Stimulated activated CD8-positive, alpha-beta memory T cell treated with anti-CD3 and anti-CD28 coated beads, Interleukin-7, amount 100 ng/mL, for 1 hour (primary cell): ENCODE measurements at places on chromosomes 2 and 18.

GRCh38 chr18:69586537-69586936, 185.8 kb downstream of the DOK6 start:
- no peak for DNase-seq

GRCh38 chr2:7191932-7192331, 274.7 kb downstream of the RNF144A start:
- no peak for DNase-seq

DNA sequence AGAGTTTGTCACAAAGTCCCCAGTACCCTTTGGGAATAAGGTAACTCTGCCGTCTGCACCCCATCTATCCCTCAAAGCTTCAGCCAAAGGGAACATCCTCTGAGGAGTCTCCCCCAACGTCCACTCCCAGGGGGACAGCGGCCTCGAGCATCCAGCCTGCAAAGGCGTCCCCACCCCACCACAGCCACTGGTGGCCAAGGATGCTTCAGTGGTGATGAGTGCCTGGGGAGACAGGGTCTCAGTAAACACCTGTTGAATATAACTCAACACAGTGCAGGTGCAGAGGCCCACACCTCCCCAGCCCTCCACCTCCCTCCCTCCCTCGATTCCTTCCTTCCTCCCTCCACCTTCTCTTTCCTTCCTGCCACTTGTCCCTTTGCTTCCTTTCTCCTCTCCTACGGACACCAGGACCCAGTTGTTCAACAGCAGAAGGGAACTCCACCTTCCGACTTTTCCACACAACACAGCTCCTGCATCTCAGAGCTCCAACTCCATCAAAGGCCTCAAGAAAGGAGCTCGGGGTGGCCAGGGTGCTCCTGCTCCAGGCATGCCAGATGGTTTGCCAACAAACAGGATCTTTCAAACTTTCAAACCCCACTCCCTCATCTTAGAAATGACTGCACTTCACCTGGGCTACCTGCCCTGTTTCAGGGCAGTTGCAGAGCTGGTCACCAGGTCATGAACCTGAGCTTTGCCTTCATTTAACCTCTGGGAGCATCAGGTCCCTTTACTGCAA, 87.8 kb upstream of the SNTG2 start:
- DNase-seq: no peak

- DNase-seq: no peak
Measured at GRCh38 chr18:68172842-68173549, 541.9 kb downstream of the TMX3 start.

DNA sequence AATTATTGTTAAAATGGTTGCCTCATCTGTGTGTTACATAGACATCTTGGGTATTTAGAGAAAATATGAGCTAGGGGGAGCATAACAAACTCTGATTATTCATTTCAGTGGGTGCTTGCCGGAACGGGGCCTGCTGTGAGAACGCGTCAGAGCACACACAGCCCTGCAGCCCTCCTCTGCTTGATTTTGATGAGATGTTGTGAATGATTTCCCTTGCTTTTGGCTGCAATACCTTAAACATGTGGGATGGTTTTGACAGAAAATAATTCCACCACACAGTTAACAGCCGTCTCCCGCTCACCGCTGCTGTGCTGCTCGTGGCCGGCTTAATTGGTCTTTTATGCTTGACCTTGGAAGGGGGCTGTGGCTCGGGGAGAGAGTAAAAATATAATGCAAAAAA, 49.9 kb upstream of the TXNDC2 start:
- DNase-seq: no peak

DNA sequence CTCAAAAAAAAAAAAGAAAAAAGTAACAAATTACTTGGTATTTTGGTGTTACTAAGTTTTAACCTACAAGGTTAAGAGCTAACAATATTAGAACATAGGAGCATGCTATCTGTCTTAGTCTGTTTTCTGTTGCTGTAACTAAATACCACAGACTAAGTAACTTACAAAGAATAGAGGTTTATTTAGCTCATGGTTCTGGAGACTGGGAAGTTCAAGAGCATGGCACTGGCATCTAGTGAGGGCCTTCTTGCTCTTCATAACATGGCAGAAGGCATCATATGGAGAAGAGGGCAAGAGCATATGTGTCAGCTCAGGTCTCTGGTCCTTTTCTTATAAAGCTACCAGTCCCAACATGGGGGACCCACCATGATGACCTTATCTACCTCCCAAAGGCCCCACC, 36.5 kb downstream of the SMARCAL1 start:
- no peak for DNase-seq

- no peak for DNase-seq
Measured at GRCh38 chr18:70400476-70400875, 111.6 kb downstream of the SOCS6 start.

- DNase-seq: no peak
Measured at GRCh38 chr2:29015701-29016470, 34.8 kb downstream of the TOGARAM2 start.

- no peak for DNase-seq
Measured at GRCh38 chr2:88866756-88867155, 175.3 kb downstream of the RPIA start.

DNA sequence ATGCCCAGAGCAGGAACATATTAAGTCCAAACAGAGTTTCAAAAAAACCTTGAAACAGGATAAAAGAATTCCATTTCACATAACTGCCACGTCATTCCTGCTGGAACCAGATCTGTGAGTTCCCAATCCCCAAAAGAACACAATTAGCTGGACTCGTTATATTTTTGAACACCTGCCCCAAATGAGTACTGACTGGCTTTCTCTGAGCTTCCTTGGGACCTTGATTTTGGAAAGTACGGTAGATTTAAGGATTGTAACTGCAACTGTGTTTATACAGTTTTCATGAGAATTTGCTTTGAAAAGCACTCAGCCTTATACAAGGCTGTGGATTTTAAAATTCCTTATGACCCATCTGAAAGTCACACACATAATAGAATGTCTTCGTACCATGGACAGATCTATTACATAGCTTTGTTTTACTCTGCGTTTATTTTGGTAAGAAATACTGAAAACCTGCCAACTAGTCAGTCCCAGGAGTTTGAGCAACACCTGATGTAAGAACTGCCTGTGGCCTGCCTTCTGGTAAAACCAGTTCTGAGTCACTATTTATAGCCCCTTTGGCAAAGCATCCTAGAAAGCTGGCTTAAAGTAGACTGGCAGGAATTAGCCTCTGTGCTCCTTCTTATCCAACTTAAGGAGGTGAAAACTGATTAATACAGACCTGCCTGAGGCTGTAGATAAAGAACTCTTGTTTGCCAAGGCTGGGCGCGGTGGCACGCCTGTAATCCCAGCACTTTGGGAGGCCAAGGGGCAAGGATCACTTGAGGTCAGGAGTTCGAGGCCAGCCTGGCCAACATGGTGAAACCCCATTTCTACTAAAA, 48.1 kb downstream of the MERTK start:
- no peak for DNase-seq

GRCh38 chr18:35484034-35484433, 13.7 kb downstream of the INO80C start:
- DNase-seq: no peak

- no peak for DNase-seq
Measured at GRCh38 chr2:98882971-98883779, 52.9 kb downstream of the CRACDL start.

DNA sequence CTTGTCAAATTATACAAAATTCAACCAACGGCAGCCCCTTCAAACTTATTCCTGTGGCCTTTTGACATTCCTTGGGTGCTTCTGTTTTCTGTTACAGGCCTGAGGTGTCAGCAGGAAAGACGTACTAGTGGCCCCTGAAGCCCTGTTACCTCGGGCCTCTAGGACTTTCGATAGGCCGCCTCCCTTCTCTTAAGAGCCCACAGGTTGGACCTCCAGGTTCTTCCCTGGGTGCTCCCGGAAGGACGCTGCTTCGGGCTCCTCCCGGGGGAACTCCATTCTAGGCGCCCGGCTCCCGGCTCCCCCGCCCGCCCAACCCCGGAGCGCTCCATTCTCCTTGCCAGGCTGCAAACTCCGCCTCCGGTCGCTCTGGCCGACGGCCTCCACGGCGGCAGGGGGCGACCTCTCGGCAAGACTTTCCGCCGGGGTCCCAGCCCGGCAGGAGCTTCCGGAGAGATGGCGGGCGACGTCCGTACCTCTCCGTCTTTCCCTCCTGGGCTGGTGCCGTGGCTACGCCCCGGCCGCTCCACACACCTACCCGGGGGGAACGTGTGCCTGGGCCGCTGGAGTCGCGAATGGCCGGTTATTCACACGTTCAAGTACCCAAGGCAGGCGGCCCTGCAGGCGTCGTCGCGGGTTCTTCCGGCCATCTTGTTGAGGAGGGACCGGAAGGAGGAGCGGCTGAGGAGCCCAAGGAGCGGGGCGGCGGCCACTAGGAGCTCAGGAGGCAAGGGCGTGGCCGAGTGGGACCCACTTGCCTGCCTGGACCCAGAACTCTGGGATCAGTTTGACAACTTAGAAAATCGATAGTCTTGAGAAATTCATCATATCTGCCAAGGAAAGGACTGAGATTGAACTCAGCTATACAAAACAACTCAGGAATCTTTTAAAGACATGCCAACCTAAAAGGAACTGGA, 27.5 kb downstream of the BOLA3 start:
- peak; percentile 69 for DNase-seq

GRCh38 chr2:31197166-31197565, 20.1 kb downstream of the CAPN14 start:
- no peak for DNase-seq

DNA sequence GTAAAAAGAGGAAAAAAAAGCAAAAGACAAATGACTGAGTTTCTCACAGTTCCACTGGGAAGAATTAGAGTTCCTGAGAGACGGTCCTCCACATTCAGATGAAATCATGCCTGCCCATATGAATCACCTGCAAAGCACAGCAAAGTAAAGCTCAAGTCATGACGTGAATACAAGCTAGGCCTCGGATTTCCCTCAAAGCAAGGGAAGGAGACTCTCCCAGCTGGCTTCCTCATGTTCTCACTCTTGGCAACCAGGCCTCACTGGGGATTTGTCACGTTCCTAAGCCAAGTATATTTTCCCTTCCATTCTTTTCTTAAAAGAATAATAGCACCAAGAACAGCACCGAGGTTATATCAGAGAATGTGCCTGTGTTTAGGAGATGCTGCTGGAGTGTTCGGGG, 47.0 kb downstream of the CYP27C1 start:
- DNase-seq: no peak

DNA sequence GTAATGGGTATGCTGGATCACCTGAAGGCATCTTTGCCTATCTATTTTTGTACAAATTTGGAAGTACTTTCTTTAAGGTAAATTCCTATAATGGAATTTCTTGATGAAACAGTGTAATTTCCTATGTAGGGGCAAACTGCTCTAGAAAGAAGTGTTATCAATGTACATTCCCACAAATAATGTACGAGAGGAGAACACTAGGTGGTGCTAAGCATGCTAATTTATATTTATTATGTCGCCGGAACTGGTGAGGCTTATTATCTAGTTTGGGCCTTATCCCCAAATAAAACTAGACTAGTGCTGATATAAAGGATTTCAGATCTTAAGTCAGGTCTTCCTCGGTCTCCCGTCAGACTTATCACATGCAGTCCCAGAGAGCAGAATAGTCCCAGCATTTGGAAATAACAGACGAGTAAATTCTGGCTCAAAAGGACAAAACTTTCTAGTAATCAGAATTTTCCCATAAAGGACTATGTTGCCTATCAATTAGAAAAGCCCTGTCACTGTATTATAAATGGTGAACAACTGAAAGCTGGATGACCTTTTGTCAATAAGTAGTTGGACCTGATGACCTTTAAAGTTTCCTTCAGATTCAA, 86.9 kb upstream of the RBBP8 start:
- no peak for DNase-seq

- no peak for DNase-seq
Measured at GRCh38 chr2:72940786-72941185, 23.5 kb downstream of the EMX1 start.

GRCh38 chr2:74259191-74259590, 60.8 kb downstream of the MTHFD2 start:
- no peak for DNase-seq

GRCh38 chr18:13703899-13704298, 22.5 kb downstream of the FAM210A start:
- no peak for DNase-seq

DNA sequence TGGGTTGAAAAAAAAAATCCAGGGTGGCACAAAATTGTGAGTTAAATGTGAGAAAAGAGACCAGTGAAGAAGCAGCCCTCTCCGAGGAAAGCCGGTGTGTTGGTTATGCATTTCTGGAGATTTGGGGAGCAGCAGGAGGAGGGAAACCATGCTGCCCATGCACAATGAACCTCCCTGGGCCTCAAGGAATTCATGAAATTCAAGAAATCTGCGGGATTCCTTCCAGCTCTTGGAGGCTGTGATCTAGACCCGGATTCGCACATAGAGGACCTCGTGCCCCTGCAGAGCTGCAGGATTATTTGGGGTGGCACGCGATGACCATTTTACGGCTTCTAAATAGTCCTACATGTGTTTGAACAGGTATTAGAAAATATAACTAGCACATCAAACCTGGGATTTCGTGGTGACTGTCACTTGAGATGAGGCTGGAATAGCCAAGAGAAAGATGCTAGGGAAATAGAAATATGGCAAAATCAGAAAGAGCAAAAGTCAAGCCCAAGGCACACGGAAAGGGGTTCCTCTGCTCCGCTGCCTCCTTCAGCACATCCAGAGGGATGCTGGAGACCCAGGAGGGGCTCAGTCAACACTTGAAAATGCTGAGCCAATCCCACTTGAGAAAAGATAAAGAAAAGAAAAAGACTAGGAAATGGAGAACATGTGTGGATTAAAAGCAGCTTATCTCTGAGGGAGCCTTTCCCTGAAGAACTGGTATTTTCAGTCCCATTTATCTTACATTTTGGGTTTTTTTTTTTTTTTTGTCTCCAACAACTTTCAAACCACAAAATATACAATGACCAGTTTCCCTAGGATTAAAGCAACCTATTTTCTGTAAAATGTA, 22.0 kb downstream of the KCTD1 start:
- no peak for DNase-seq

DNA sequence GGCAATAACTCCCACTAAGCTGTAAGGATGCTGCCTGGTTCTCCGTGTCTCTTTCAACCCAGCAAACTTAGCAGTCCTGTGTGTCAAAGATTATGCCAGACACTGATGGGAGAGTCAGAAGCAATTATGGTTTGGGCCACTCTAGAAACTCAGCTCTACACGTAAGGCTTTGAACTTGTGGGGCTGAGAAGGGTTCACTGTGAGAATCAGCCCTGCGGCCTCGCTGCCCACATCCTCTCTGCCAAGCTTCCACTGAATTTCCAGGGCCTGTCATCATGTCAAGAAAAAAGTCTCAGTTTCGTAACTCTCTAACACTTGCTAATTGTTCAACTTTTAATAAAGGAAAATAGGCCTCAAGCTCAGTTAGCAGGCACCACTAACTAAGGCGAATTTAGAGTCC, 308.8 kb upstream of the LYPD1 start:
- DNase-seq: no peak

- no peak for DNase-seq
Measured at GRCh38 chr18:24274837-24275236, 122.8 kb downstream of the OSBPL1A start.

DNA sequence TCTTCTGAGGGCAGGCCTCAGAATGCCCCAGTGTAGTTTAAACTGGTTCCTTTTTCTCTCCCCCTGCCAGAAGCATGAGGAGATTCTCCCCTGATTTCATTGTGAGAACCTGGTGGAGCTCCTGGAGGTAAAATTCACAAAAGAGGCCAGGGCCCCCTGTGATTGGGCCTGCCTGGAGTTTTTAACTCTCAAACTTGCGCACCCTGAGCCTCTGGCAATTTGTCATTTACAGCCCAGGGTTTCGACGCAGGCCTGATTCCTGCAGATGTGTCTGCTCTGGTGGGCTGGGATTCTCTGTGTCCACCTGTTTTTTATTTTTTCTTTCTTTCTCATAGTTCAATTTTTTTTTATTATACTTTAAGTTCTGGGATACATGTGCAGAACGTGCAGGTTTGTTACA, 157.9 kb downstream of the ASB1 start:
- no peak for DNase-seq

- DNase-seq: no peak
Measured at GRCh38 chr2:158970241-158970751, 1.9 kb downstream of the TANC1 start.
